ENCODE measurements at places on chromosomes 6 and 20.

GRCh38 chr6:169827290-169827717 lies 75.9 kb downstream of the ERMARD start:
- no peak for DNase-seq

DNA sequence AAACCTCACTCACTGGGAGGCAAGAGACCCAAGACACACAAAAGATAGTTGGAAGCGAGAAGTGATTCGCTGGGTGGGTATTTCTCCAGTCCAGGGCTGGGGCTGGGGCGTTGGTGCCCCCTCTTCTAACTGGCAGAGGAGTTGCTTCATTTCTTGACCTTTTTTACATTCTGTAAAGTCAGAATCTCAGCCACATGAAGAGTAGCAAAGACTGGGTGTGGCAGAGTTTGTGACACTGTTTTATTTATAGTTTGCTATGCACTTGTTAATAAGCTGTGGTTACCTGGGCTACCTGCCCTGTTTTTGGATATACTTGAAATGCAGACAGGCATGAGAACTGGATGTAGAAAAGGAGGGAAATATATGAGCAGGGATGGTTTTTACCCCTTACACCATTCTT lies 42.3 kb downstream of the IL20RA start:
- DNase-seq = no peak

DNA sequence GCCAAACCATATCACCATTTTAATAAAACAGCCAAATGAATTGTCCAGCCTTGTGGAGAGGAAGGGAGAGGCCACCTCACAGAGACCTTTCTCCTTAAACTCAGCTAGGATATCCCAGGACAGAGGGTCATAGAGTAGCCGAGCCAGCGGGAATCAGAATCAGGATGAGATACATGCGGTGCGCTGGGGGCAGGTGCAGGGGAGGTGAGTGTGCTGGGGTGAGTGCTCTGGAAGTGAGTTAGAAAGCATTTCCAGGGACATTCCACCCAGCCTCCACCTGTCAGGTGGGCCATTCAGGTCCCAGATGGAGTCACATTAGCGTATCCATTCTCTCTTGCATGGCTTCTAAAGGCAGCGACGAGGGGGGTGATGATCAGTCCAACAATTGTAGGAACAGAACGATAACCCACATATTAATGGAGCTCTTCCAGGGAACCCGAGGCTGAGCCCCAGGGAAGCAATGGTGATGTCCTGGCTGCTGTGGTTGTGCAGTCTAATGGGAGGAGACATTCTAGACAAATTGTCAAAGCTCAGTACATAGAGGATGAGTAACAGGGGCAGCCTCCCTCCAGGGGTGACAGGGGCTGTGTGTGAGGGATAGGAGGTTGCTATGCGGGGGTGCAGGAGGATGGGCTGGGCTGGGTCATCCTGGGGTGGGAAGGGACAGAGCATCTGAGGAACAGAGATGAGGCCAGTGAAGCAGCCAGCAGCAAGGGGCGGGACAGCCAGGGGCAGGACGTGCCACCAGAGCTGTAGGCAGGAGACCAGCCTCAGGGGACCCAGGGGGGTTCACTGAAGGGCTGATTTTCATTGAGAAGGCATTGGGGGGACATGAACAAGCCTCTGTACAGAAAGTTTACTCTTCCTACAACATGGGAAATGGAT lies 88.7 kb upstream of the FRMD1 start:
- DNase-seq = no peak

DNA sequence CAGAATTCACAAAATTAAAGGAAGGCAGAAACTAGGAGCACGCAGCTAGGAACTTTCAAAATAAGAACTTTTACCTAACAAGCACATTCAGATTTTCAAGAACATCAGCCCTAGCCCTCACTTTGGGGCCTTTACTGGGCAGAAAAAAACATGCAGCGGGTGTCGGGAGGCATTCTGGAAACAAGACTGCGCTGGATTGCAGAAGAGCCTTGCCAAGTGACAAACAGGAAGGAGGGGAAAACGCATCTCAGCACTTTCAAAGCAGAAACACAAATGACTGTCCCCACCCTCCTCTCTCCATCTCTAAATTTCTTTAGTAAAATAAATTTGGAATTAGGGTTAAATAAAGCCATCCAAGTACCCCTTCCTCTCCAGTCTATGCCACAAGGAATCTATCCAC lies 74.6 kb upstream of the RREB1 start:
- no peak for DNase-seq

DNA sequence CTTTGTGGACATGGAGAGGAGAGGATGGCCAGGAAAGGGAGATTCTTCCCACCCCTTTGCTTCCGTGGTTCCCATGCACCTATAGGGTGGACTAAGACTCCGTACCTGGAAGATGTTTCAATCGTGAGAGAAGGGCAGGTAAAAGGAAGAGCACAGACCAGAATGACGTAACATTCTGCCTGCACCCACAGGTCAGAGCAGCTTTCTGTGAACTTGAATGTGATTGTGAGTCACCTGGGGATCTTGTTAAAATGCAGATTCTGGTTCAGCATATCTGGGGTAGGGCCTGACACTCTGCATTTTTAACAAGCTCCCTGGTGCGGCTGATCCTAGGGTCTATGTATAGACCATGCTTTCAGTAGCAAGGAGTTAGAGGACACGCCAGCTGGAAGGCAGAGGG lies 164.1 kb upstream of the SGK1 start:
- no peak for DNase-seq

DNA sequence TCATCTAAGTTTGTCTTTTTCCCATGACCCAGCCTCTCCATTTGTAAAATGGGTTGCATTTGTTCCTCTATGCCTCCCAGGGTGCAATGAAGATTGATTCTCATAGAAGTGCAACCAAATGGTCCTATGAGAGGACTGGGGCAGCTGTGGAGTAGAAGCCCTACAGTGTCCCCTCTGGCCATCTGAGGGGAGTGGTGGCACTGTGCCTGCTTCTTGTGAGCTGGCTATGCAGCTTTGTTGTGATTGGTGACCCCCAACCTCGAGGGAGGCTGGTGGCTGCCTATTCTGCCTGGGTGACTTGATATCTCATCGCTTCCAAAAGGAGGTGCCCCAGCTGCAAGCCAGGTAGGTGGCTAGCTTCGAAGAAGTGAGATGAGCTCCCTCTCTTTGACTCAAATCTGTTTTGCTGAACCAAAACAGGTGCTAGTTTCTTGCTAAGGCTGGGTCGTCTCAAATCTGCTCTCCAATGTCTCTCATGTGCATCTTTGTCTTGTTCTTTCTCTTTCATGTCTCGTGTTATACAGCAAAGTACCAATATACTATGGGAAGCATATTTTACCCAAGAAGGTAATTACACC lies 33.9 kb downstream of the TXLNB start:
- DNase-seq = no peak

GRCh38 chr6:115544765-115545671 lies 515.7 kb downstream of the FRK start:
- DNase-seq = no peak

DNA sequence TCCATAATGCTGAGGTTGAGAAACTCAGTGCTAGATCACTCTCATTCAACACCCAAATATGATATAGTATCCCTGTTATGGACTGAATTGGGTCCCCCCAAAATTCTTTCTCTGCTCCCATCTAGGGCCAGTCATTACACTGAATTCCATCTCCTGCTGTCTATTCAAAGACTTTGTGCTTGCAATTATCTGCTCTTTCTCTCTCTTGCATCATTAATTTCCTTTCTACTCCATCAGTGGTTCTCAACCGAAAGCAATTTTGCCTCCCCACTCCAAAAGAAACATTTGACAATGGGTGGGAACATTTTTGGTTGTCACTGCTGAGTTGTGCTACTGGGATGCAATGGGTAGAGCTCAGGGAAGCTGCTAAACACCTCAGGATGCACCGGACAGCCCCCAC lies 271.5 kb upstream of the CDYL start:
- DNase-seq = no peak

DNA sequence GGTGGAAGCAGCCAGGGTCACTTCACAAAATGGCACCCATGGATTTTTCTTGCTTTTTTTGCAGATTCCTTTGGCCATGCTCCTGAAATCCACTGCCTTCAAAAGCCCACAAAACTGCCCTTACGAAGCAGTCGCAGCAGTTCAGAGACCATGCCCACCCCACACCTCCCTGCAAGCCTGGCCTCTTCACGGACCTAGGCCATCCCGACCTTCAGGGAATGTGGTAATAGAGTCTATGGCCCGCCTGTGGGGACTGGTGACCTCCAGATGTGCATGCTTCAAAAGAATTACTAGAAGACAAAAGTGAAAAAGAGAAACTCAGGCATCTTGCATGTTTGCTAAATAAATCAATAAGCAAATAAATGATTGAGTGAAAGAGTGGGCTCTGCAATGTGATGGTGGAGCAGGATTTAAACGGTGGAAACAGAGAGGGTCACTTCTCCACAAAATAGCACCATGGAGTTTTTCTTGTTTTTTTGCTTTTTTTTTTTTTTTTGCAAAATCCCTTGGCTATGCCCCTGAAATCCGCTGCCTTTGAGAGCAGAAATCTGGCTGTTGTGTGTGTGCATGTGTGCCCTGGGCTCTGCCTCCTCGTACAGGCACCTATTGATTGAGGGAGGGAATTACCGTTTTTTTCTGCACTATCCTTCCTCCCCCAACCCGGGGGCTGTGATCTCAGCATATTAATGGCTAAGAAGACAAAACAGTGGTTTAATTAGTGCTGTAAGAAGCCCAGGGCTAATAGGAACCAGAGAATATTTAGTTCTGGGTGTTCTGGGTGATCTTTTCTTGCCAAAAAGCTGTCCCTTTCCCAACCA lies 107.4 kb downstream of the PXDC1 start:
- no peak for DNase-seq

GRCh38 chr6:36977470-36977941 lies 8.5 kb downstream of the MTCH1 start:
- DNase-seq = no peak

- DNase-seq = no peak
Measured at GRCh38 chr6:96465321-96465903, 56.2 kb upstream of the UFL1 start.

DNA sequence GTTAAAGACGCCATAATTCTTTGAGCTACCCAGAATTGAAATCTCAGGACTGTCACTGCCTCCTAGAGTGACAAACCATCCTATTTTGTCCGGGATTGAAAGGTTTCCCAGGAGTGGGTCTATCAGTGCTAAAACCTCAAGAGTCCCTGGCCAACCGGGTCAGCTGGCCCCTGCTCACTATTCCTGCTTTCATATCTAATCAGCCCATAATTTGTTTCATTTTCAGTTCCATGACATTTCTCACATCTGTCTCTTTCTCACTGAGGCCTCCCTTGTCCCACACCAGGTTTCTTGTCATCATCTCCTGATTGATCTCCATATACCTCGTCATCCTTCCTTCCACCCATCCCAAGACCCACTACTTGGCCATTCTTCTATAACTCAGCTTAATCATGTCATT lies 98.2 kb downstream of the SLC35B3 start:
- no peak for DNase-seq

GRCh38 chr20:53925651-53926401 lies 144.6 kb downstream of the BCAS1 start:
- no peak for DNase-seq

- no peak for DNase-seq
Measured at GRCh38 chr20:25206063-25206403, 10.5 kb downstream of the ENTPD6 start.

DNA sequence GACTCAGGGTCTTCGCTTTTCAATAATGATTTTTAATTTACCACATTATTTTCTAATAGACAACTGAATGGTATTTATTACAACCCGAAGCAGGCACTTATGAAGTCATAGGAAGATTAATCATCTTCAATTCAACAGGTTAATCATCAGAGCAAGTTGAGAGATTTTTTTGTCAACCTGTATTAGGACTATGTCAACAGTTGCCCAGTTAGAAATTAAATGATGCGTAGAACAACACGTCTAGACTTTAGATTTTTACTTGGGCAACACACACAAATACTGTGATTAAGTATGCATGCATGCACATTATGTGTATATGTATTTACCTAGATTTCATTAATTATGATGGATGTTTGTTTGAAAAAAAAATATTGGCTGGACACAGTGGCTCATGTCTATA lies 4.3 kb downstream of the ILRUN start:
- DNase-seq = no peak

GRCh38 chr6:99189823-99190721 lies 159.4 kb downstream of the FAXC start:
- no peak for DNase-seq

GRCh38 chr6:37192666-37193065 lies 22.7 kb downstream of the PIM1 start:
- no peak for DNase-seq

- DNase-seq = no peak
Measured at GRCh38 chr6:97322811-97323210, 39.8 kb upstream of the MMS22L start.

Data from CD8-positive, alpha-beta T cell (primary cell).